ENCODE measurements at places on chromosomes 1 and 21. TPM values are rescaled to one million over a fixed set of nuclear protein-coding genes. Genes with fewer than 3 reads are reported as not detected.

DNA sequence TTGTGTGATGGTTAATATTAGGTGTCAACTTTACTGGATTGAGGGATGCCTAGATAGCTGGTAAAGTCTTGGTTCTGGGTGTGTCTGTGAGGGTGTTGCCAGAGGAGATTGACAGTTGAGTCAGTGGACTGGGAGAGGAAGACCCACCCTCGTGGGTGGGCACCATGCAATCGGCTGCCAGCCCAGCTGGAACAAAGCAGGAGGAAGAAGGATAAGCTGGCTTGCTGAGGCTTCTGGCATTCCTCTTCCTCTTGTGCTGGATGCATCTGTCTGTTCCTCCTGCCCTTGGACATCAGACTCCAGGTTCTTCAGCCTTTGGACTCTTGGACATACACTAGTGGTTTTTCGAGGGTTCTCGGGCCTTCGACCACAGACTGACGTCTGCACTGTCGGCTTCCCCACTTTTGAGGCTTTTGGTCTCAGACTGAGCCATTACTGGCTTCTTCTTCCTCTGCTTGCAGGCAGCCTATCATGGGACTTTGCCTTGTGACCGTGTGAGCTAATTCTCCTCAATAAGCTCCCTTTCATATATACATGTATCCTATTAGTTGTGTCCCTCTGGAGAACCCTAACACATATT is 184.3 kb upstream of the LMO4 start:
- no peak for DNase-seq

Gene TCP10L
- total RNA-seq = 10.3 TPM

DNA sequence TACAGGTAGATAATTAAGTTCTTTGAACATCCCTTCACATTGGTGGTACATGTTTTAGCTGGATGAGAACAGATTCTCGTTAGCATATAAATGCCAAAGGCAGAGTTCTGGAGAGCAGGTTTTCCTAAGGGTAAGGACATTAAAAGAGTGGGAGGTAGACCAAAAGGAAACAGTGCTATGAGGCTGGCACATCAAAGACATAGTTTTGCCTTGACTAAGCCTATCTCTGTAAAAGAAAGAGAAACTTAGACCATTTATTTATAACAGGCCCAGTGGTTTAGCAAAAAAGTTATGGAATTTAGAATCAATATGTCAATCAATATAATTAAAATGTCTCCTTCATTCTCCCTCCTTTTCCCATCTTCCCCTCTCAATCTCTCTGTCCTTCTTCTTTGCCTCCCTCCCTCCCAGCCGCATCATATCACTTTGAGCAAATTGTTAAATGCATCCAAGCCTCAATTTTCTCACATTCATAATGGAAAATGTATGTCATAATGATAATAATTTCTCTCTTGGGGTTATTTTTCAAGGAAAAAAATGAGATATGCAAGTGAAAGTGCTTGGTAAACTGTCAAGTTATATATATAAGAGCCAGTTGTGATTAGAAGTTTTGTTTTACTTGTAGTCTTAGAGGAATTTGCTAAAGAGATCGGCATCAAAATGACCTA is 209.9 kb upstream of the SGIP1 start:
- DNase-seq = no peak

GRCh38 chr21:31284797-31285397 is 59.2 kb downstream of the TIAM1 start:
- DNase-seq = no peak

- DNase-seq = no peak
Observed at GRCh38 chr1:32199043-32199716, 1.2 kb upstream of the CCDC28B start.

Gene SYT14
- 20.5 TPM for total RNA-seq

GRCh38 chr21:24298040-24298439 is 1309.2 kb downstream of the MRPL39 start:
- no peak for DNase-seq

GRCh38 chr21:27694667-27695066 is 727.8 kb upstream of the ADAMTS5 start:
- no peak for DNase-seq

Gene TACSTD2
- total RNA-seq = not detected

Gene WDR3
- total RNA-seq = 12.4 TPM

Gene DMBX1
- total RNA-seq = not detected

DNA sequence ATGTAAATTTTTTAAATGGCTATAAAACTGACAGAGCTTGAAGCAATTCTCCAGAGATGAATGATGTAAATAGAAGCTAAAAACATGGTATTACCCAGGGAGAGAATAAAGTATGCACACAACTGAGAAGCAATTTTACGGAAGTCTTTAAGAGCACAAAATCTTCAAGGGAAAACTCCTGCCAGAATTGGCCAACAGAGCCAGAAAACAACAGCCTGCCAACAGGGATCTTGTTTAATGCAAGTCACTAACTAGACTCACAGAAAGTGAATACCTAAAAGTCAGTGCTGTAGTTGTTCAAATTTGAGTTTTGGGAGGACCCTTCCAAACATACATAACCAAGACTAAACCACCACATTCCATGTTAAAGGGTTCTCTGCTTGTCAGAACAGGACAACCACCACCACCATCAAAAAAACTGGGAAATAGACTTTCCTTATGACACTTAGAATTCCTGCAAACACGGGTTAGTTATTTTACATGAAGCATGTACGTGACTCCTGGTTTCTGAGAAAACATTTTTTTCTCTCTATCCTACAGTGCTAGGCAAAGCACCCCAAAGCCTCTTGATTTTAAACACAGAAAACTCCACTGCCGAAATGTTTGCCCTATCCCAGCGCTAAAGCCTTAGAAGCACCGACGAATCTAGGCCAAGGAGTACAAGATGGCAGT is 1.6 kb downstream of the EPS15 start:
- no peak for DNase-seq

DNA sequence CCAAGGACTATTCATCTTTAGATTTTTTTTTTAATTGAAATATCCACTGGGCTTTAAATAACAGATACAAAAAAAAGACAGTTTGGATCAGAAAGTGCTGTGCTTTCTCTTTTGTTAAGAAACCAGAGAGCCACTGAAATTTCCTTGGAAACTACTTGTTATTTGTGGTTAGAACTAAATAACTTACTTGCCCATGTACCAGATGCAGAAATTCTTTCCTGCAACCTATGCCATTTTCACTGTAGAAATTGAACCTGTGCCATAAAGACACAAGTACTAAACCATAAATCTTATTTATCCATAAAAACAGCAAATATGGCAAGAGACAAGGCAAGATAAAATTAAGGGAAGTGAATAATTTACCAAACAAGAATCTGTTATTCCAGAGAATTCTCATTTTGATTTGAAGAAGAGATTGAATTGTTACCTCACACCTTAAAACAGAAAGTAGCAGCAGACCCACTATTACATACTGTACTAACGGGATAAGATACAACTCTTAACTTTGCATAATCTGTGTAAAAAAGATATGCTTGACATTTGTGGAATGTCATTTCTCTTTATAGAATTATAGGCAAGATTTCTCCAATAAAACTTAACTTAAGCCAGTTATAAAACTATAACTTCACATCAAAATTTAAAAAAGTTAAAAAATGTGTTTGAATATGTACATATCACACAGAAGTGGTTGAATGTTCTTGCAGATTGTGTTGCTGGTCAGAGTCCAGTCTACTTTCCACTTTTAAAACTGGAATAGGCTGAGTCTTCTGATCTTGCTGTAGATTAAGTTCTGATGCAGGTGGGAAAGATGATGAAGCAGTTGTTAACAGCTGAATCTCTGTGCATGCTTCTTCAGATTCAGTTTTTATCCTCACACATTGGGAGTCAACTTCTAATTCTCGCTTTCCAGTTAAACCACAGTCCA is 6.3 kb upstream of the PHTF1 start:
- no peak for DNase-seq

Gene SEMA6C
- total RNA-seq = 20.9 TPM

DNA sequence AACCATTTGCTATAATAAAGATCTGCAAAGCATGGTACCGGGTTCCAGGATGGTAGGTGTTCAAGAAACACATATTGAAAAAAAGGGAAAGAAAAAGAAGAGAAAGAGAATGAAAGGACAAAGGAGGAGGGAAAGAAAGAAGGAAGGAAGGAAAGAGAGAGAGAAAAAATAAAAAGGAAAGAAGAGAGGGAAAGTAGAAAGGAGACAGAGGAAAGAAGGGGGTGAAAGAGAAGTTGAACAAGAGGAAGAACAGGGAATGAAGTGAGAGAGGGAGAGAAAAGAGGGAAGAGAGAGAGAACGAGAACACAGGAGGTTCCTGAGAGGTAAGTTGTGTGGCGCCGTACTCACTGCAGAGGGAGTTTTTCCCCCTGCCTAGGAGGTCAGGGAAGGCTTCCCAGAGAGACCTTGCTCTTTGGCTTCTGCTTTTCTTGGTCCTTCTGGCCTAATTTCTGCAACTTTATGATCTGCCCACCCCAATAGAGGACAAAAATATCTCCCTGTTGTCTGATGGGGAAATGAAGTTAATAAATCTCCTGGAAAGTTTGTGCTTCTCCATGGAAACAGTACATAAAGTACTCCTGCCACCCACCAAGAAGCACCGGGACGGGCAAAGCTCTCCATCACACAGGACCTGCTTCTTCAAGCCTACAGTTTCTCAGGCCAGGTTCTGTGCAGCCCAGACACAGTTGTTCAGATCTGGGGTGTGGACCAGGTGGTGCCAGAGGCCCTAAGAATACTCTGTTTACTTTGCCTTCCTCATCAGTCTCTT is 124.8 kb downstream of the ROR1 start:
- no peak for DNase-seq

DNA sequence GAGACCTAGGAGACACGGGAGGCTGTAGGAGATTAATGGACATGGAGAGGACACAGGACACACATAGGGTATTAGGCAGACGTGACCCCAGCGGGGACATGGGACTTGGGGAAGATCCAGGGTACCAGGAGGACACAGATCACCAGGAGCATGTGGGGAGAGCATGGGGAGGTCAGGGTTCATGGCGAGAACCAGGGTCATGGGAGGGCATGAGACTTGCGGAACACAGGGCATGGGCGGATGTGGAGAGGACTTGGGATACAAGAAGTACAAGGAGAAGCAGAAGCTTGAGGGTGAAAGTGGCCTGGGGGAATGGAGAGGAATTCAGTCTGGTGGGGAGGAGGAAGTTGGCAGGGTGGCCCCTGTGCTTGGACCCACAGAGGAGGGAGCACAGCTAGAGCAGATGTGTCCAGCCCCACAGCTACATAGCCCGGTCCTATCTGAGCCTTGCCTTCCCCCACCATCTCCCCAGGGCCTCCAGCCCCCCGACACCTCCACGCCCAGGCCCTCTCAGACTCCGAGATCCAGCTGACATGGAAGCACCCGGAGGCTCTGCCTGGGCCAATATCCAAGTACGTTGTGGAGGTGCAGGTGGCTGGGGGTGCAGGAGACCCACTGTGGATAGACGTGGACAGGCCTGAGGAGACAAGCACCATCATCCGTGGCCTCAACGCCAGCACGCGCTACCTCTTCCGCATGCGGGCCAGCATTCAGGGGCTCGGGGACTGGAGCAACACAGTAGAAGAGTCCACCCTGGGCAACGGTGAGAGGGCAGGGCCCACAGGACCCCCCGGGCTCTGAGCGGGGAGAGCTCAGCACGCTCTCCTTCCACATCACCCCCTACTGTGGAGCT is 12.1 kb downstream of the TIE1 start:
- no peak for DNase-seq

GRCh38 chr1:174262349-174263241 is 103.3 kb downstream of the RABGAP1L start:
- DNase-seq = peak; percentile 56

GRCh38 chr1:56113679-56114078 is 465.7 kb downstream of the PLPP3 start:
- no peak for DNase-seq

- DNase-seq = no peak
Observed at GRCh38 chr1:235671992-235672391, 22.4 kb upstream of the GNG4 start.

GRCh38 chr1:84020151-84020550 is 21.2 kb upstream of the TTLL7 start:
- no peak for DNase-seq

GRCh38 chr1:201702936-201703335 is 126.0 kb upstream of the IPO9 start:
- no peak for DNase-seq

DNA sequence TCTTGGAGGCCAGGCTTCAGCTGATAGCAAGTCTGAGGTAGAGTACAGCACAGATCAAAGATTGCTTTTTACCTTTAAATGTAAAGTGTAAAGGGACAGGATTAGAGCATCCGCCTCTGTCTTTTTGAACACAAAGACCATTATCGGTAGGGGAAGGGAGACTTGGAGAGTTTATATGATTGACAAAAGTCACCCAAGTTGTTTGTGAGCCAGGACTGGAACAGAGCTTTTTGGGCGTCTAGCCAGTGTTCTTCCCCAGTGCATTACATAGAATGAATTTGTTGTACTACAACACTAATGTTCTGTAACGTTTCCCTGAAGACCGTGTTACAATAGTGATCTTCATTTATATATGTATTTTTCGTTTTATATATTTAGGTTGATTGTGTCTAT is 9.3 kb upstream of the PIGC start:
- DNase-seq = no peak

GRCh38 chr1:19925342-19926070 is 2.1 kb upstream of the PLA2G2E start:
- no peak for DNase-seq

DNA sequence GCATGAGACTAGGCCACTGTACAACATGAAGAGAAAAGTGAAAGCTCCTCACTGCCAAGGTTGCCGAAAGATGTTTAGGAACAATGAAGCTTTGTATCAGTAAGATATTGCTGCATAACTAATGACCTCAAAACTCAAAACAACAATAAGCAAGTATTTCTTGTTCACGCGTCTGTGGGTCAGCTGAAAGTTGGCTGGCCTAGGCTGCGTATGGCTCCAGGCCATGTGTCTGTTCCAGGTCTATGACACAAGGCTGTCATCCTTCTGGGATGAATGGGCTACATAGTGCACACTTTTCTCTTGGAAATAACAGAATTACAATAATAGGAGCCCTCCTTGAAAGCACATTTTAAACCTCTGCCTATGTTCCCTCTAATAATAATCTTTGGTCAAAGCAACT is 515.9 kb downstream of the PLPP3 start:
- peak; percentile 68 for DNase-seq

DNA sequence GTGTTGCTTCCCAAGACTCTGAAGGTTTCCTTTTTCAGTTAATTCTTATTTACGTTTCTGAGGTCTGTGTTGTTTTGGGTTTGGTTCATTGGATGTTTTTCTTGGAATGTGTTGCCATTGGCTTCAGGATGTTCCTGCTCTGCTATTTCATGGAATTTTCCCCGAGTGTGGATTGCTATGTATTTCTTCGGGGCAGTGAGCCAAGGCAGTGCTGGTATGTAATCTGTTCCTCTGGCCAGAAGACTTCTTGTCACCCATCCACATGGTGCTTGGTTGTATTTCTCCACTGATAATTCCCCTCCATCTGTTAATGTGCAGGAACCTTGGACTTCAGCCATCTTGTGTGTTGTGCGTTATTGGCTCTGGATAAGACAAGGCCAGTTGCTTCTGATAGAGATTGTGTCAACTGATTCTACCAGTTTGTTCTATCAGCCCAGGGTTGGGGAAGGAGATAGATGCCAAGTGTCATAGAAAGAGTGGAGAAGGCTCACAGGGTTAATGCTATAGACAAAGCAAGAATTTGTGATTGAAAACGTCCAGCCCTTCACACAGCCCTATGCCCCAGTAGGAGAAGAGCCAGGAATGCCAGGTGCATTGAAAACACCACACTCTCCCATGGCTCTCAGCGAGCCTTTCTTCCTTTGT is 505.2 kb downstream of the PLPP3 start:
- DNase-seq = peak; percentile 92

Gene TDRKH
- 20.4 TPM for total RNA-seq

GRCh38 chr1:30778154-30778978 is 20.8 kb upstream of the LAPTM5 start:
- DNase-seq = peak; percentile 59

Gene THEM5
- total RNA-seq = not detected

Gene CHI3L2
- total RNA-seq = 1.6 TPM

Measured in dorsolateral prefrontal cortex (tissue), 122 donors.